ENCODE measurements at places on chromosomes 16 and 17.

DNA sequence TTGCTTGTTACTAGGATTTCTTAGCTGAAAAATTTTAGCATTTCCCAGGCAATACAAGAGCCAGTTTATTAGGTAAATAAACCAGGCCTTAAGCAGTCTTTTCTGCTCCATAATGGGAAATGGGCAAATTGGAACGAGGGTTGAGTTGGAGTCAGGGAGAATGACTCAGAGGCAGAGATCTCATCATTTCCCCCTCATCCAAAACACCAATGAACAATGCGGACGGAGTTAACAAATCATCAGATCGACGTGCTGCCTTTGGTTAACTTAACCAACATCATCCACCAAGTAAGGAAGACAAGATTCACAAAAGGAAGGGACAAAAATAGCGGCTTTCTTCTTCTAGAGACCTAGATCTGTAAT lies 243.5 kb downstream of the STX8 start:
- no peak for DNase-seq

DNA sequence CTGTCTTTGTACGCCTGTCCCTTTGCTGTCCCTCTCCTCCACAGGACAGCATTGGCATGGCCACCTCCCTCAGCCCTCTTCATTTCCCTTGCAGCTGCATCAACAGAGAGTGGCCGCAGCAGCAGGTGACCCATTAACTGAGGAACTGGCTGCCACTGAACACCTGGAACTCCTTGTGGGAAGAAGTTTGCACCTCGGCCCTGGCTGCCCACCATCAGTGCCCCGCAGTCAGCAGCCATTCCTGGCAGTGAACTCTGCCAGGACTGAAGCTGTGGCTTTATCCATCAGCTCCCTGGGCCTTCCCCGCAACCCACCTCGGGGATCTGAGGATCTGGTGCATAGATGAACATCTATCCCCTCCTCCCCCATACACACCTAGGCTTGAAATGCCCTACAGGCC lies 13.1 kb upstream of the RNF135 start:
- no peak for DNase-seq

GRCh38 chr17:35021520-35022380 lies 41.4 kb downstream of the LIG3 start:
- DNase-seq = no peak

DNA sequence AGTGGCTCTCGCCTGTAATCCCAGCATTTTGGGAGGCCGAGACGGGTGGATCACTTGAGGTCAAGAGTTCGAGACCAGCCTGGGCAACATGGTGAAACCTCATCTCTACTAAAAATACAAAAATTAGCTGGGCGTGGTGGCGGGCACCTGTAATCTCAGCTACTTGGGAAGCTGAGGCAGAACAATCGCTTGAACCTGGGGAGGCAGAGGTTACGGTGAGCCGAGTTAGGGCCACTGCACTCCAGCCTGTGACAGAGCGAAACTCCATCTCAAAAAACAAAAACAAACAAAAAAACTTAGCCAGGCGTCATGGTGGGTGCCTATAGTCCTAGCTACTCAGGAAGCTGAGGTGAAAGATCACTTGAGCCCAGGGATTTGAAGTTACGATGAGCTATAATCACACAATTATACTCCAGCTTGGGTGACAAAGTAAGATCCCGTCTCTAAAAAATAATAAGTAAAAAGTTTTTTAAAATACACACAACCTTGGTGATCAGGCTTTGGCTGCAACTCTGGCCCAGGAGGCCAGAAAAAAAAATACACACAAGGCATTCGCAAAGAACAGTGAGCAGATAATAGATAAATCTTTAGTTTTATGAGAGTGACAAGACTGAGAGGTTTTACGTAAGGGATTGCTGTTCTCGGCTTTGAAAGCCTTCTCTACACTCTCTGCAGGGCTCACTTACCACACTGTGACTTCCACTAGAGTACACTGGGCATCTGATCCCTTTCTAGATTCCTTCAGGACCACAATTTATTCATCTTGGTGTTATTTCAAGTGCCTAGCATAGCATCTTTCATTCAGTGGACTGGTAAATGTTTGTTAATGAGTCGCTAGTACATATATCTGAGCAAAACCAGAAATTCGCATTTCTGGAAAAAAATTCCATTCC lies 5.9 kb downstream of the GSPT1 start:
- no peak for DNase-seq

GRCh38 chr17:46028374-46028773 lies 29.3 kb downstream of the STH start:
- DNase-seq = no peak

- DNase-seq = no peak
Observed at GRCh38 chr17:32536736-32537643, 50.2 kb downstream of the CDK5R1 start.

GRCh38 chr16:27401768-27402568 lies at the start of gene IL21R:
Gene IL21R, plus strand, starts transcription at chr16:27402174. Its CDS starts 27,898 bp downstream, at chr16:27430072.
- DNase-seq = peak; percentile 87

DNA sequence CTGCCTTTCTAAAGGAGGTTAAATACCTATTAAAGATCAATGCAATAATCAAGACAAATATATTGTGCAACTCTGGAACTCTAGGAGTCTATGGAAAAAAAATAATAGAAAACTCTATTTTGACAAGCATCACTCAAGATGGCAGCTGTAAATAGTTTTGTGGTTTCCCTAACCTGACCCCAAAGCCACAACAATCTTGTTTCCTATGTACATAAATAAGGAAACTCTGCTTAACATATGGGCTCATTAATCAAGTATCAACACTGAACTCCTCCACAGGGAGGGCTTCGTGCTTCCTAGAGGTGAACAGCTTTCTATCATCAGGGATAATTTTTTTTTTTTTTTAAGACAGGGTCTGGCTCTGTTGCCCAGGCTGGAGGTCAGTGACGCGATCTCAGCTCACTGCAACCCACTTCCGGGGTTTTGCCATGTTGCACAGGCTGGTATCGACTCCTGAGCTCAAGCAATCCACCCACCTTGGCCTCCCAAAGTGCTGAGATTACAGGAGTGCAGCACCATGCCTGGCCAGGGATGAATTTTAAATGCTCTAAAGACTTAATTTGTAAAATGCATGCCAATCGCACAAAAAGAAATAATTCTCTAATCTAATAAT lies 42.5 kb downstream of the ARHGAP17 start:
- DNase-seq = no peak

GRCh38 chr17:44751806-44752205 lies 7.0 kb upstream of the ADAM11 start:
- no peak for DNase-seq

DNA sequence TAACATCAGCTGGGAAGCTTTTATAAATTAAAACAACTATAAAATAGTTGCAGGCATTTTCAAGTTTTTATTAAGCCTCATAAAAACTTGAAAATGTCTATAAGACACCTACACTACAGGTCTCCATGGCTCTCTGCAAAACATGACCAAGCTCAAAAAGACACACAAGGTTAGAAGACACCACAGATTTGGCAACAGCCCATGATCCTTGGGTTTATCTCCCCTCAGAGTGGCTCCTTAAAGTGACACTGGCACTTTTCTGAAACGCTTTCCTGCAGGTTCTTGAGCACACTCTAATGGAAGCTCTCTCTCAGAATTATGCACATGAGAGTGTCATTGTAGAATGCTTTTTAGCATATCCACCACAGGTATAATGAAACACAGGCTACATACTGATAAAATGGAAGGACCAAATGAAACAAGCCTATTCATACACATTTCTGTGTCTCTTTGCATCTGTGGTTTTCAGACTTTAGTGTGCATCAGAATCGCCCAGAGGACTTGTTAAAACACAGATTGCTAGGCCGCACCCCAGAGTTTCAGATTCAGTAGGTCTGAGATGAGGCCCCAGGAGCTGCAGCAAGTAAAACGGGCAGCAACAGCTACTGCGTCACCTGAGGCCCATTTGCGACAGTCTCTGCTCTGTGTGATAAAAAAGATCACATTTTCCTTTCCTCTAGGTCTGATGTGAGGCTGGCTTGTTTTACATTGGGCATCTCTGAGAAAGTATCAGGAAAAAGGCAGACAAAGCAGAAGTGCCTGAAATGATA lies 75.0 kb upstream of the WSB1 start:
- no peak for DNase-seq

GRCh38 chr17:77721846-77722160 lies 236.7 kb upstream of the TNRC6C start:
- DNase-seq = no peak

- no peak for DNase-seq
Observed at GRCh38 chr17:58693751-58694150, 1.3 kb downstream of the RAD51C start.

GRCh38 chr17:34797720-34798119 lies 163.5 kb downstream of the CCT6B start:
- DNase-seq = no peak

- no peak for DNase-seq
Observed at GRCh38 chr17:73711184-73711583, 66.9 kb upstream of the SDK2 start.

GRCh38 chr17:44416558-44417289 lies 27.3 kb upstream of the ITGA2B start:
- DNase-seq = no peak

- DNase-seq = no peak
Observed at GRCh38 chr17:49746791-49747490, 17.0 kb downstream of the FAM117A start.
